ENCODE measurements at places on chromosomes 2 and 18.
A peak's percentile ranks its signal among the peaks of the same experiment; 100 is the strongest.

- no peak for DNase-seq
Measured at GRCh38 chr2:120738786-120739437, 3.2 kb downstream of the GLI2 start.

GRCh38 chr18:12018861-12019260, 37.6 kb downstream of the IMPA2 start:
- no peak for DNase-seq

DNA sequence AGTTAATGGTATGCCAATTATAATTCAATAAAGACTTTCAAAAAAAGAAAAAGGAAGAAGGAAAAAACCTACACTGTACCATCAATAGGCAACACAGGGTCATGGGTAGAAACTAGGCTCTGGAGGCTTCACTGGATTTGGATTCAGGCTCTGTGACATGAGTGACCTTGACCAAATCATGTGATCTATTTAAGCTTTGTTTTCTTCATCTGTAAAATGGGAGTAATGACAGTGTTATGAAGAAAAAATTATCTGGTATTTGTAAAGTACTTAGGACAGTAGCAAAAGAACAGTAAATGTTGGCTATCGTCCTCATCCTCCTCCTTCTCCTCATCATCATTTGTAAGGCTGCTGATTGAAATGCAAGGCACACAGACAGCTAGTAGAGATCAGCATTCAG, 59.3 kb upstream of the STPG4 start:
- no peak for DNase-seq

GRCh38 chr2:233088972-233089345, 28.8 kb downstream of the INPP5D start:
- no peak for DNase-seq

GRCh38 chr18:44884431-44884830, 203.7 kb downstream of the SETBP1 start:
- no peak for DNase-seq

DNA sequence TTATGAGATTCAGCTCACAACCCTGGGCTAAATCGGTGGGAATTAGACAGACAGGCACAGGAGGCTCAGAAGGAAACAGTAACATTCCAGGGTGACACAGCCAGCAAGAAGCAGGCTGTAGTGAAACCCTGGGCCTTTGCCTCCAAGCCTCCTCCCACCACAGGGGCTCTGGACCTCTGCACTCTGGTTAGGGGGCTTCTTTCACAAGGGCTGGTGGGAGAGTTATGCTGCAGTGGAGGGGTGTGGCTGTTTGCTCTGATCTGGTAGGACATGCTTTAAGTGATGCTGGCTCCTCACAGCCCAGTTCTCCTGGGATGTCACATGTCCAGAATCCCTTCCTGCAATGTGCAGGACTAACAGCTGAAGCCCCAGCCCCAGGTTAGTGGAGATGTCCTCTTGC, 109.9 kb downstream of the TGFA start:
- no peak for DNase-seq

GRCh38 chr2:54954705-54955357, 95.4 kb downstream of the RTN4 start:
- DNase-seq, result no peak

DNA sequence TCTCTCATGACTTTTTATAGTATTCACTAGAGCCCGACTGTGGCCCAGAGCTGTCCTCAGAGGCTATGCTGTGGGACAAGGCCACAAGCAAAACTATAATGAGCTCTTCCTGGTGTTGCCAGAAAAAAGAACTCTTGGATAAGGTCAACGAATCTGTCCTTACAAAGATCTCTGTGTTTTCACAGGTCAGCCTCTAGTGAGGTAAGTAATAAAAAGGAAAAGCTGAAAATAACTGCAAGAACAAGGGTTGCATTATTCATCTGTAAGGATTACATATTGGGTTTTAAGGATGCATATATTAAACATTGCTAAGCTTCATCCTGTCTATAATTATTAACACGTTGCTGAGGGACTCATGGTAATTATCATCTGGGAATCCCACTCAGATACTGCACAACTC, 62.8 kb upstream of the ATL2 start:
- no peak for DNase-seq

DNA sequence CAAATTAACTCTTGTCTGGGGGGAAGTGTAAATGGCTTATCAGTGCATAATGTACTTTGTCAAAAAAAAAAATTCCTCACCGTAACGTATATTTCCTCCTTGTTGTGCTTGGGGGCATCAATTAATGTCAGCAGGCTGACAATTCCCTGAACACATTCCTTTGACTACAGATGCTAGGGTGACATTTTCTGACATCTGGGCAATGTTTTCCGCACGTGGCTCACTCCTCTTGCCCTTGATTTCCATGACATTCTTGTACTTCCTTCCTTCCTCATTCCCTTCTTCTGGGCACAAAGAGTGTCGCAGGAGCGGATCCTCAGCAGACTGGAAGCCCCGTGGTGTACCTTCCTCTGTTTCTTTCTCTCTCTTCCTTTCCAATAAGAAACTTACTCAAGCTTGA, 173.7 kb downstream of the SP3 start:
- no peak for DNase-seq

- DNase-seq, result no peak
Measured at GRCh38 chr2:229856413-229856812, 65.4 kb downstream of the TRIP12 start.

GRCh38 chr18:48951448-48952286, 902 bp upstream of the SMAD7 start:
- DNase-seq, result peak; percentile 87

DNA sequence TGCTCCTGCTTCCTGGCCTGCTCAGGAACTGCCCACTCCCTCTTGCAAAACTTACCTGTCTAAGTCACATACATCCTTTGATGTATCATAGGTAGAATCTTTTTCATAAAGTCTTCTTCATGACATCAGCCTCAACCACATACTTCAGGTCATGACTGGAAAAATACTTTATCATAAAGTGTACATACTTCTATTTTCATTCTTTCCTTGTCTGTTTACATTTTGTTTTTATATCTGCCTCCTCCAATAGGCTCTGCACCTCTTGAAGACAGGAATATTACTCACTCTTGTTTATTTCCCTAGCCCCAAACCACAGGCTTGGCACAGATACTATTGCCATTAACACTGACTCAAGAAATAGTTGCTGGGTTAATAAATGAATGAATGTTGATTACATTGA, 43.6 kb upstream of the ZNF804A start:
- DNase-seq, result no peak

- no peak for DNase-seq
Measured at GRCh38 chr18:47248604-47249313, 2.7 kb downstream of the SKOR2 start.

DNA sequence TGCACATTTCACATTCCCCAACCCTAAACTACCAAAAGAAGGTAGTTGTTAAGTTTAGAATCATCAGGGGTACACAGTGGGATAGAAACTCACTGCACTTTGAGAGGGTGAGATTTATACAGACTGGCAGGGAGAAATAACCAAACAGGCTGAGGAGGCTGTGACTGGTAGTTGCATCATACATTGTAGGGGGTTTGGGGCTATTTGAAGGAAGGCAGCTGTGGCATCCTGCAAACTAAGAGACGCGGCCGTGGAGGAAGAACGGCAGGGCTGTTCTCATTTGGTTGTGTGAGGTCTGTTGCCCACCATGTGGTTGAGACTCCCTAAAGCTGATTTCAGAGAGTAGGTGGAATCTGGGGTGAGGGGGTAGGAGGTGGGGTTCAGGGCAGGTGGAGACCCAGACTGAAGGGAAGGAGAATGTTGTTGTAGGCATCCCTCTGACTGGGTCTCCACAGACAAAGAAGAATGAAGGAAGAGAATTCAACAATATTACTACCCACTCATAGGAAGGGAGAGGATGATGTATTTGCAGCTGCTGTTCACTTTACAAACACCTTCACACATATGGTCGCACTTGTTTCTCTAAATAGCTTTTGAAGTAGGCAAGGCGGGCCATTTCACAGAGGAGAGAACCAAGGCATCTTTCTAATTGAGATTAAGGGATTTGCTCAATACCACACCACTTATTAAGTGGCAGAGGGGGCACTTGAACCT, 170.9 kb upstream of the SIX2 start:
- no peak for DNase-seq

GRCh38 chr2:228102949-228103348, 78.5 kb downstream of the SPHKAP start:
- no peak for DNase-seq

DNA sequence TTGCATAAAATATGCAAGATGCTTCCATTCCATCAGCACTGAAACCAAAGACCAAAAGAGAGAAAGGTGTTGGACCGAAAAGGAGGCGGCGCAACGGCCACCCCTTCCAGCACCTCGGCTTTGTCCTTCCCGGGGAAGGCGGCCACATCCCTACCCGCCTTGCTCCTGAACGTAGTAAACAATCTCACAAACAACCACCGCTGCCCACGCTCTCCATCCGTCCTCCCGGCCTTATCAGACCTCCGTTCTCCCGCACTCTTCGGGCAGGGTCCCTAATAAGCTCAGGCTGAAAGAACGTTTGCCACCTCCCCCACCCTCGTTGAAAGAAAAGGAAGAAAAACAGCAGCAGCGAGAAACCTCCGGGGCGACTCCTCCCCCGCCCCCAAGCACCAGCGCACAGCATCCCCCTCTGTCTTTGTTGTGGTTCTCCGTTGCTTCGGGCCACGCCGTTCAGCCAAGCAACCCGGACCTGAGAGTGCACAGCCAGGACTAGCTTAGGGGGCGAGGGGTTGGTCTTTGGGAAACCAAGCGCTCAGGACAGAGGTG, 4.4 kb downstream of the EVX2 start:
- no peak for DNase-seq

DNA sequence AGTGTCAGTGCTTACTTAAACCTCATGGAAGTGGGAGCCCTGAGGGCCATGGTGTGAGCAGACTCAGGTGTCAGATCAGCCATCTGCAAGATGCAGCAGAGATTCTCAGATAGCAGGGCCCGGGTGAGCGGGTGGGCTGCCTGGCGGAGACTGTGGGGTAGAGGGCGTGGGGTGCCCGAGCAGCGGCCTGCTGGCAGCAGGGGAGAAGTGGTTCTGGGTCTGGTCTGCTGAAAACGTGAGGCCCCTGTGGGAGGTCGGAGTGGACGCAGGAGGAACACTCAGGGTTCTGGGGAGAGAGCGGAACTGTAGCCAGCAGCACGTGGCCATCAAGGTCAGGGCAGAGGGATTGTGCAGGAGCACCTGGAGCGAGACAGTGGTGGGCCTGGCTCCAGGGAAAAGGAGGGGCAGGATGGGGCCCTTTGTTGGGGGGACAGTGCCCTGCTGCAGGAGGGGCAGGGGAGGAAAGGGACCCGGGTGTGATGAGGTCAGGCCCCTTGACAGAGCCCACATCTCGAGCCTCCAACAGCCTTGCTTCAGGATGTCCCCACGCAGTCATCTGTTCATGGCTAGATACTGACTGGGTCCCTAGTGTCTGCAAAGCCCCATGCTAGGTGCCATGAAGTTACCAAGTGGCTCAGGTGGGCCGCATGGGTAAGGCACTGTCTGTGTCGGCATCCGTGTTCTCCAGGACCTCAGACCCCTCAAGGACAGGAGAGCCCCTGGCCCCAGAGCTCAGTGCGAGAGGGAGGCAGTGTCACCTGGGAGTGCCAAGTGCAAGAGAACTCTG, 2.7 kb upstream of the ESPNL start:
- no peak for DNase-seq

GRCh38 chr18:8507361-8507760, 101.9 kb upstream of the RAB12 start:
- no peak for DNase-seq

DNA sequence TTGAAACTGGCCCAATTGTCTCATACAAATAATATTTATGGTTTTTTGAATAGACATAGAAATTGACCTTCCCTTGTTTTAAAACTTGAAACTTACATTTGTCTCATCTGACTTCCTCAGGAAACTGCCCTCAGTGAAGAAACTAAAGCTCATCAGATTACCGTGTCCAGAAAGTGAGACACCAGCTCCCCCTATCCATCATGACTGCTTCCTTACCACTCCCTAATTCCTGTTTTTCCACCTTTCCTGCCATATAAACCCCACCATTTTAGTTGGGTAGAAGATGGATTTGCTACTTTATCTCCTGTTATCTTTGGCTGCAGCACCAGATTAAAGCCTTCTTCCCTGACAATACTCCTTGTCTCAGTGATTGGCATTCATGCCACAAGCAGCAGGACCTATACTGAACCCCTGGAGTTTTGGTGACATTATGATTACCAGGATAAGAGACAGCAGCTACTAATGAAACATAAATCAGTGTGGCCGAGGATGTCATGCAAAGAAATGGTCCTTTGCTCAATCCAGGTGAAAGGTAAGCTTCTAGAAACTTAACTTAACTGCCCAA, 1627.6 kb upstream of the ZEB2 start:
- DNase-seq, result no peak

DNA sequence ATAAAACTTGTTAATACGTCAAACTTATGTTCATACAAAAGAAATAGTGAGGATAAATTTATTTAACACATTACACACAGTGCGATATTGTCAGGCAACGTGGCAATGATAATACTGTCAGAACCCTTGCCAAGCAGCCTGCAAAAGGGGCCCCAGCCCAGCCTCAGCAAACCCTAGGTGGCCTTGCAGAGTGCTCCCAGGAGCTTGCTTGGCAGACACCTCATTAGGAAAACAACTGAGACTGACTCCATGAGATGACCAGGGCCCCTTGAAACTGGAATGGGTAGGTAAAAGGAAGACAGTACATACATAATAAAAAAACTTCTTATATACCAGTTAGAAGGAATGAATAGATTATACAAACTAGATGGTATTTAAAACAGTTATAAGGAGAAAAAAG, 136.6 kb upstream of the EPC2 start:
- DNase-seq, result no peak

DNA sequence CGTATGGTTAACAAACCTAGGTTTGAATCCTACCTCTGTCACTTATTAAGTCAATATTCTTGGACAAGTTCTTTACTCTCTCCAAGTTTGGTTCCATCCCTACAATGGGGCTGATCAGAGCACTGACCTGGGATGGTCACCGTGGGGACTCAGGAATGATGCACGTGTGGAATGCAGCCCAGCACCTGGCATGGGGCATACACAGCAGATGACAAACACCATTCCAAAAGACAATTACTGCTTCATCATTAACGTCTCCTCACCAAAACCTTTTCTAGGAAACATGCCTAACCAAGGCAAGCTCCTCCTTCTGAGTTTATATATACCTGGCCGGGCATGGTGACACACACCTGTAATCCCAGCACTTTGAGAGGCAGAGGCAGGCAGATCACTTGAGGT, 532.9 kb upstream of the ID2 start:
- no peak for DNase-seq

DNA sequence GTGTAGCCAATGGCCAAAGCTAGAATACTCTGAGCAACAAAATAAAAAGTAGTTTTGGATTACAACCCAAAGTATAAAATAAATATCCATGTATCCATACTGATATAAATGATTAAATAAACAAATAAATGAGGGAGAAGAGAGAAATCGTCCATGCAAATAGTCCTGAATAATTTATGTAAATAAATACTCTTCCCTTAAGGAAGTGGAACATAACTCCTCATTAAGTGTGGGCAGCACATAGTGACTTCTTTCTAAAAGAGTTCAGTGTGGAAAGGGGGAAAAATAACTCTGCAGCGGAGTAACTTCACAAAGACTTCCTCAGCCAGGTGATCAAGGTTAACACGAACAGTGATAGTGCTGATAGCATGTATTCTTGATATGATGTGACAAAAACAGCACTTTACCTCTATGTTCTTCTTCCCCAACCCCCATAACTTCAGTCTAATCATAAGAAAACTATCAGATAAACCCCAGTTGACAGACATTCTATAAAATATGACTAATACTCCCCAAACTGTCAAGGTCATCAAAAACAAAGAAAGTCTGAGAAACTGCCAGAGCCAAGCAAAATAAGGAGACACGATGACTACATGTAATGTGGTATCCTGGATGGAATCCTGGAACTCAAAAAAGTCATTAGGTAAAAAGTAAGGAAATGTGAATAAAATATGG, 30.7 kb downstream of the METTL8 start:
- DNase-seq, result no peak

Data from NCI-H1105 treated with DMSO at 0.1 percent for 48 hours (cell line).